ENCODE measurements at places on chromosomes 12 and 14.

GRCh38 chr12:8823565-8824300, 1.3 kb downstream of the A2ML1 start:
- no peak for DNase-seq

GRCh38 chr12:112179916-112180315, 54.6 kb downstream of the TRAFD1 start:
- no peak for DNase-seq

DNA sequence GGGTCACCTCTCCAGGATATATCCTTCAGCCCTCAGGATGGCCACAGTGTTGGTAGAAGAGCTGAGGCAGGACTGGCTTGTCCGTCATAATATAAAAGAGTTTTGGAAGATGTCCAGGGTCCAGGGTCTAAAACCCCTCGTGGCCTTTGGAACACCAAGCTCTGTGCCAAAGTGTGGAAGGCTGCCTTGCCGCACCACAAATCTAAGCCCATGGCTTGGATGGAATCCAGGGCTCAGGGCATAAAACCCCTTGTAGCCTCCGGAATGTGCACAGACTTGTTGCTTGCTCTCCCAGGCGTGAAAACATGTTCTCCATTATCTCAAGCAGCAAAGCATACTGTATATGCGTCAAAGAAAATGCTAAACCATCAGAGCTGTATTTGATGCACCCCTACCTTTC, 46.7 kb downstream of the TNFAIP2 start:
- no peak for DNase-seq

DNA sequence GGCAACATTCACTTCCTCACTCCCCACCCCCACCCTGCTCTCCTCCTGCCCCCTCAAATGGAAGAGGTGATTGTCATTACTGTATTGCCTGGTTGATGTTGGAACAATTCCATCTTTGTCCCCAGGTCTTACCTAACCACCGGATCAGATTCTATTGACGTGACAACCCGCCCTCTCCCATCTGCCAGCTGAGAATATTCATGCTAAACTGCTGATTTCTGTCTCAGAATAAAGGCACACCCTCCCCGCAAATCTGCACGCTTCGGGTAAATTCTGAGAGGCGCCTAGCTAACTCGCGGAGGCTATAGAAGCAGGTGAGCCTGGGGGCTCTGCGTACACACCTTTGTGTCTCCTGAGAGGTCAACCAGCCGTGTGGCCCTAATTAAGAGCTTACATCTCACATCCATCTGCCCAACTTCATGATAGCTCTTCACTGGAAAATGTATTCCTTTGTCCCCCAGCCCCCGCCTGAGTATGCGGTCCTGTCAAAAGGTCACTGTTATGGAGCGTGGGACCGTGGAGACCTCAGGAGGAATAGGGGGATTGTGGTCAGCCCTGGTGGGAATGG, 1054.3 kb downstream of the VRK1 start:
- DNase-seq = no peak

- peak; percentile 47 for DNase-seq
These were observed 82.5 kb upstream of the EVL start for GRCh38 chr14:99982537-99983250.

DNA sequence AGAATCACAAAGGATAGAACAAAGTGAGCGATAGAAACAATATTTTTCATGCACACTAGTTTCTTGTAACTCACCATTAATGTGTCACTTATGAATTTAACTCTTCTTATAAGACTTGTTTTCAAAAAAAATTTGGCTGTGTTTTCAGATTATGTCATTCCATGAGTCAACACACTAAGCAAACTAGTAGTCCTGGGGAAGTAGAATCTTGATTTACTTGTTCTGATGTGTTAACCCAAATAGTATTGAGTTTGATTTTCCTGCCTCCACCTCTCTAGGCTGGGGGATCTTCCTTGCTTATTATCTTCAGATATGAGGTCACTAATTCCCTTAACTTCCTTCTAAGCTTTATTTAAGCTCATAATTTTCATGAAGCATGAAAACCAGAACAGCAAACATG, 151.0 kb upstream of the SEL1L start:
- DNase-seq = no peak

DNA sequence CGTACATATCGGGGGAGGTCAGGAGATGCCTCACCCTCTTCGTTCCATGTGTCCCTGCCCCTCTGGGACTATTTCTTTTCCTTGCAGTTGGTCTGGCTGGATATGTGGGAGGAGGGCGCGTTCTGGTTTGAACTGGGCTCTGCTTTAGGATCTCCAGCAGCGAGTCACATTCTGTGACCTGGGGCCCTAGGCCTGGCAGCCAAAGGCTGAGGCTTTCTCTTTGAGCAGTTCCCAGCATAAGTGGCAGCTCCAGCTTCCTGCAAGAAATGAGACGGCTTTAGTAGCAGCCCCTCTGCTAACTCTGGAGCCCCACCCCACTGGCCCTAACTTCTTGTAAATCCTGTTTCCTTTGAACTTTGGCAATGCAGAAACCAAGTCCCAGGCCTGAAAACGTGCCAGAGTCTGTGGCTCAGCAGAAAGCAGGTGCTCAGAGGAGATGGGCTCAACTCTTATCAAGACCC, 274.8 kb downstream of the DPF3 start:
- DNase-seq = no peak

GRCh38 chr14:64234877-64235651, 59.1 kb downstream of the ESR2 start:
- no peak for DNase-seq

- DNase-seq = no peak
These were observed 17.2 kb downstream of the FBRSL1 start for GRCh38 chr12:132507161-132507538.

DNA sequence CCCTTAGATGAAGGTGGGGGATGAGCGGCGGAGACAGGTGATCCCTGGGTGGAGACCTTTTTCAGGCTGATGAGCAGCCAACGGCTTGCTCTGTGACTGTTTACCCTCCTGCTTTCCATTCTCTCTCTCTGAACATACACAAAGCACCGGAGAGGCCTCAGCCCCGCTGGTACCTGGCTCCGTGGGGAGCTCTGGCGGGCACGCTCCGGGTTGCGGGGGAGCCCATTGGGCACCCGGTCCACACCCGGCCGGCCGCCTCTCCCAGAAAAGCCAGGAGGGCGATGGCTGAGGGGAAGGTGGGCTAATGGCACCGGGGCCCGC, 545 bp downstream of the SMARCC2 start:
- DNase-seq = no peak
